CD4-positive, alpha-beta T cell treated with Interleukin-21 for 1 hour (primary cell): ENCODE measurements at places on chromosomes 12 and 14.

- no peak for DNase-seq
Observed at GRCh38 chr12:7459973-7460372, 16.0 kb upstream of the CD163L1 start.

DNA sequence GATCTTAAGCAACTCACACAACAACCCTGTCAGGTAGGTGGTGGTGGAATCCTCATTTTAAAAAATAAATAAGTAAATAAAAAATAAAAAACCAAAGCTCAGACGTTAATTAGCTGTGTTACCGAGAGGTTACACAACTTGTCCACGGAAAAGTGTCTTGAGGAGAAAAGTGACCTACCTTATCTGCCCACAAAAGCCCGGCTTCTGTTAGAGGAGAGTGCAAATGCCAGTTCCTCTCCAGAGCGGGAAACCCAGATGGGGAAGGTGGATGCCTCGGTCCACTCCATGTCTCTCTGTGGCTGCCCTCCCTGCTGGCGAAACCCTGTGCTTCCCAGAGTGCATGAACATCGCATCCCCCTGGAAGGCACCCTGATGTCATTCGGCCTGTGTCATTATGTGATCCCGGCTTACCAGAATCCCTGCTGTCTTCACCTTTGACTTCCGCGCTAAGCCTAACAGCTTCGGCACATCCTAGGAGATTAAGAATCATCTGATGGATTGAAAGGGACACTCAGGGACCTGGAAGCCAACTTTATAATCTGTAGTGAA, 6.4 kb downstream of the MLXIP start:
- no peak for DNase-seq

DNA sequence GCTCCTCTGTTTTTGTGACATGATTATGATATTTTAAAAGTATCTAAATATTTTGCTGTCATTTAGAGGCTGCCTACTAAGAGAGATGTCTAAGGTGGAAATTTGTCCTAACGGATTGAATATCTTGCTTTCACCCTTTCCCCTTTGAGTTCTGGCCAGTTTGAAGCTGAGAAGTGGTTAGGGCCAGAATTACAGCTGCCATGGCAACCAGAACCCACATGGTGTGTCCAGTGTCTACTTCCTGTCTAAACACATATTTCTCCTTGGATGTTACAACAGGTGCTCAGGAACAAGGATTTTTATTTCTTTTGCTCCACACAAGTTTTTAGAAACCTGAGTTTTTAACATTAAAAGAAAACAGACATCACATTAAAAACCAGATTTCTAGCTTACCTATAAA, 335.1 kb upstream of the OR4E1 start:
- no peak for DNase-seq

DNA sequence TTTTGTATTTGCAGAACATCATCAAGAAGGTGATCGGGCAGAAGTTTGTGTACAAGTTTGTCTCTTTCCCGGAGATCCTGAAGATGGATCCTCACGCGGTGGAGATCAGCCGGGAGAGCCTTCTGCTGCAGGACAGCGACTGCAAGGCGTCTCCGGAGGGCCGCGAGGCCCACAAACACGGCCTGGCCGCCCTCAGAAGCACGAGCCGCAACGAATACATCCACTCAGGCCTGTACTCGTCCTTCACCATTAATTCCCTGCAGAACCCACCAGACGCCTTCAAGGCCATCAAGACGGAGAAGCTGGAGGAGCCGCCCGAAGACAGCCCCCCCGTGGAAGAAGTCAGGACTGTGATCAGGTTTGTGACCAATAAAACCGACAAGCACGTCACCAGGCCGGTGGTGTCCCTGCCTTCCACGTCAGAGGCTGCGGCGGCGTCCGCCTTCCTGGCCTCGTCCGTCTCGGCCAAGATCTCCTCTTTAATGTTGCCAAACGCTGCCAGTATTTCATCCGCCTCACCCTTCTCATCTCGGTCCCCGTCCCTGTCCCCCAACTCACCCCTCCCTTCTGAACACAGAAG, 52.8 kb downstream of the ELK3 start:
- no peak for DNase-seq

GRCh38 chr14:102210421-102211042, 70.8 kb downstream of the WDR20 start:
- no peak for DNase-seq

DNA sequence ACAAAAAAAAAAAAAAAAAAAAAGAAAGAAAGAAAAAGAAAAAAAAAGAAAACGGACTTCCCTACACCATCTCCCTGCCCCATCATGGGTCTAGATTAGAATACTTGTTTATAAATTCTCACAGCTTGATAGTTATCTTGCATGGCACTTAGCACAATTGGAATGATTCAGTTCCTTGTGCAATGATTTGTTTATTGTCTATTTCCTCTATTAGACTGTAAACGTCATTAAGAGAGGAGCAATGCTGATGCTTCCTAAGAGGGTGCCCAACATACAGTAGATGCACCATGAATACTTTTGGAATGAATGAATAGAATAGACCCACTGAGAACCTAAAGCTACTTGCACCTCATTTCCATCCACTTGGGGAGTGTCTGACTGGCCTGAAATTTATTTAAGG, 40.8 kb downstream of the PAX9 start:
- DNase-seq: no peak

DNA sequence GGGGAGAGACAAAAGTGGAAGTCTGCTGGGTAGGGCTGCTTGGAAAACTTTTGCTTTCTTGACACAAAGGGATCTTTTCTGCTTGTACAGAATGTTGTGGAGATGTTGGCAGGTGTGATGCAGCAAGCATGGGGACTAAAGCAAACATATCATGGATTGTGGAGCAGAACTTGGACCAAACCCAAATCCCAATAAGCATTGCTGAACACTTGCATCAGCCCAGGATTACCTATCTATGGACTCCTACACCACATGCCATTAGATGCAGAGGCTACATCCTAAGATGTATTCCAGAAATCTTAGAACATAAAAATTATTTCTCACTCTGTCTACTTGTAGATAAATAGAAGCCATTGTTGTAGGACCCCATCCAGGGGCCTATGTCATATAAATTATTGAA, 44.7 kb upstream of the RERG start:
- no peak for DNase-seq

- no peak for DNase-seq
Observed at GRCh38 chr12:111268738-111269572, 99.9 kb downstream of the PHETA1 start.

- DNase-seq: peak; percentile 14
Observed at GRCh38 chr14:102900631-102901571, 21.6 kb upstream of the AMN start.

DNA sequence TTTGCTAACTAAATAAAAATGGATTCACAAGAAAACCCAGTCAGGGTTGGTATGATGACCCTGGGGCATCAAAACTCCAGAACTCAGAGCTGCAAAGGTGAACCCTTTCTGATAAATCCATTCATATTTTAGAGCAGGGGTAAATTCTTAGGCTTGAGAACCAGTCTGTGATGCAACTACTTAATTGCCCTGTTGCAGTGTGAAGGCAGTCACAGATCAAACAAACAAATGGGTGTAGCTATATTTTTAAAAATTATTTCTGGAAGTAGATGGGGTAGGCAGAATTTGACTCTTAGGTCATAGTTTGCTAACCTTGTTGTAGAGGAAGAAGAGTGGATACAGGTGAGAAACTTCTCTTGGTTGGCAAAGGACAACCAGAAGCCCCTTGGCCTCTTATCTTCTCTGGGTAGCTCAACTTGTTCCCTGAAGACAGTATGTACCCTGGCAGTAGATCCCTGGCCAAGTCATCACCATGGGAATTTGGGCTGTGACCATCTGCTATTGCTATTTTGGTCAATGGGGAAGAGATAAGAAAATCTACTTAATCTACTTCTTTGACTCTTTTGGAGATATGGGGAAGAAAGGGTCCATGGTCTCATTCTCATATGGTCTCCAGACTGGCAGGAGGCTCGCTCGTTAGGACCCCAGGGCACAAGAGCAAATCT, 216.1 kb downstream of the PPM1H start:
- DNase-seq: no peak

DNA sequence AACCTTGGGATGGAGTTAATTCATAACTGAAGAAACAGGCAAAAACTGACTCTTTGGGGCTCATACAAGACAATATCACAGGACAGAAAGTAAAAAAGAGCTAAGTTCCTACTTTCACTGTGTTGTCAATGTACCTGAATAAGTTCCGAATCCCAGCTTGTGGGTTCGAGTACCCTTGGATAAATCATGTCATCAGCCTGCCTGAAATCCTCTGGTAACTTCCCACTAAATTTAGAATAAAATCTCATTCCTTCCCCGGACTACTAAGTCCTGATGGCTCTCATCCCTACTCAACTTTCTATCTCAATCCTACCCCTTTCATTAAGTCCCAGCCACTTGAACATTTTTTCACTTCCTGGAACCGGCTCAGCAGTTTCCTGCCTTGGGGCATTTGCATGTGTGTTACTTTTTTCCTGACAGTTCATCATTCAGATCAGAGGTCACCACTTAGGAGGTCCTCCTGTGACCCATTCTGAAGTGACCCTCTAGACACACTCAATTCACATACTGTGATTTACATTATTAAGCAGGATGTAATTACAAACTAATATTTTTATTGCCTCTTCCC, 12.7 kb downstream of the ERP29 start:
- no peak for DNase-seq

GRCh38 chr12:102329883-102330282, 132.2 kb upstream of the PMCH start:
- no peak for DNase-seq

DNA sequence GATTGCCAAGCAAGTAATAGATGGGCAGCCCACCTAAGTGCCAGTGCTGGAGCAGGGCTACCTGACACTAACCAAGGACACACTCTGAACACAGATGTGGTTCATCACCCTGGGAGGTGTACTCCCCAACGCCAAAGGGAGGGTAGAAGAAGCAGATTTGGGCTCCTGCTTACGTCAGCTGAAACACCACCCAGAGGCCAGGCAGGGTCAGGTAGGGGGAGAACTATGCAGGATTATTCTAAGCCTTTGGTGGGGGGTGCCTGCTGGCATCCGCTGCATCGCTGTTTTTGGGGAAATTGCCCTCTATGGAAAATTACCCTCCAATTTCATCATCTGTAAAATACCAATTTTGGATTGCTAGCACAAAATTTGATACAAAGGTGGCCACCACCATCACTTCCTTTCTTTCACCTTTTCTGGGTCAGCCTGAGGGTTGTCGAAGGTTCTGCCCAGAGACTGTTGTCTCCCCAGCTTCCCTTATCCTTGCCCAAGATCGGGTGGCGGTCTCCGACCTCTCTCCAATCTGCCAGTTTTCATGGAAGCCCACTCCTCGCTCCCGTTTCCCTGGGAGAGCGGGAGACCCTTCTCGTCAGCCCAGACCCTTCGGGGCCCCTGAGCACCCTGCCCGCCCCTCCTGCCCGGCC, 535 bp downstream of the BIN2 start:
- peak; percentile 79 for DNase-seq

GRCh38 chr12:29578070-29578469, 80.6 kb upstream of the OVCH1 start:
- no peak for DNase-seq

DNA sequence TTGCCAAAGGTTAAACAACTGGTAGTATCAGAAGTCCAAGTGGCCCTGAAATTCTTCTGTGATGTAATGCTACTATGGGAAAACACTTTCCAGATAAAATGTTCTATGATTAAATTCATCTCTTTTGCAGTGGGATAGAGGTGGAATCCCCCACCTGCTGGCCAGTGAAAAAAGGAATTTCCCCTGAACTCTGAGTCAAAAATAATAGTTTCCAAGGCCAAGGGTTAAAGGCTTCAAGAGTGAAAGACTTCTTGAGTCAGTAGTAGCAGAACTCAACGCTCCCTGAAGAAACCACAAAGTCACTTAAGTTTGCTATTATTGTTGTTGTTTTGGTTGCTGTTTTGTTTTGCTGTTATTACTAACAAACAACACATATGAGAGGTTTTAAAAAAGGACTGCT, 330.8 kb downstream of the SOX5 start:
- no peak for DNase-seq

DNA sequence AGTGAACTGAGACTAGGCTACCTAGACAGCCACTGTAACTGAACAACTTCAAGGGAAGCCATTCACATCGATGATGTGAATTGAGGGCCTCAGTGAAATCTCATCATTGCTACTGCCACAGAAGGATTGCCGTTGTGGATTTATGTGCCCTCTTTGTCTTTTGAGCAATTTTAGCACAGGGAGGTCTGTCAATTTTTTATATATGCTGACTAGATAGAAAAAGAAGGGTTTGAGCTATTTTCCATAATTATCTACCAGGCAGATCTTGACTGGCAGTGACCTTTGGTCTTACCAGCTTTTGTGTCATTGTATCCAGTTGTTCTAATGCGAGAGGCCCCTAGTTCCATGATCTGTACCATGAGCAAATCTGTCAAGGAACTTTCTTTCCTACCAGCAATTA, 179.4 kb downstream of the ERC1 start:
- DNase-seq: no peak

DNA sequence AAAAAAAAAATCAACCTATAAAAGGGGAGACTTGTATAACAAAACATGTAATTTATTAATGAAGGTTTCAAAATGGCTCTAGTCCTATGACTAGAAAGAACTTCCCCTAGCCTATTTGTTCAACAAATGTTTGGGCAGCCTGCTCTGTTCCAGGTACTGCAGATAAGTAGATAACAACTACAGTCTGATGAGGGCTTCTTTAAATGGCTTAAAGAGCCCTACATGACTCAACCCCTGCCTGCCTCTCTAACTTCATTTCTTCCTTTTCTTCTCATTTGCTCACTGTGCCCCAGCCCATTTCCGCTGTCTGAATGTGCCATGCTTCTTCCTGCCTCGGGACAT, 21.5 kb downstream of the ALDH6A1 start:
- no peak for DNase-seq

GRCh38 chr14:92482621-92483319, 30.8 kb upstream of the RIN3 start:
- DNase-seq: no peak

GRCh38 chr12:2453761-2454090, 341.0 kb upstream of the FKBP4 start:
- no peak for DNase-seq

DNA sequence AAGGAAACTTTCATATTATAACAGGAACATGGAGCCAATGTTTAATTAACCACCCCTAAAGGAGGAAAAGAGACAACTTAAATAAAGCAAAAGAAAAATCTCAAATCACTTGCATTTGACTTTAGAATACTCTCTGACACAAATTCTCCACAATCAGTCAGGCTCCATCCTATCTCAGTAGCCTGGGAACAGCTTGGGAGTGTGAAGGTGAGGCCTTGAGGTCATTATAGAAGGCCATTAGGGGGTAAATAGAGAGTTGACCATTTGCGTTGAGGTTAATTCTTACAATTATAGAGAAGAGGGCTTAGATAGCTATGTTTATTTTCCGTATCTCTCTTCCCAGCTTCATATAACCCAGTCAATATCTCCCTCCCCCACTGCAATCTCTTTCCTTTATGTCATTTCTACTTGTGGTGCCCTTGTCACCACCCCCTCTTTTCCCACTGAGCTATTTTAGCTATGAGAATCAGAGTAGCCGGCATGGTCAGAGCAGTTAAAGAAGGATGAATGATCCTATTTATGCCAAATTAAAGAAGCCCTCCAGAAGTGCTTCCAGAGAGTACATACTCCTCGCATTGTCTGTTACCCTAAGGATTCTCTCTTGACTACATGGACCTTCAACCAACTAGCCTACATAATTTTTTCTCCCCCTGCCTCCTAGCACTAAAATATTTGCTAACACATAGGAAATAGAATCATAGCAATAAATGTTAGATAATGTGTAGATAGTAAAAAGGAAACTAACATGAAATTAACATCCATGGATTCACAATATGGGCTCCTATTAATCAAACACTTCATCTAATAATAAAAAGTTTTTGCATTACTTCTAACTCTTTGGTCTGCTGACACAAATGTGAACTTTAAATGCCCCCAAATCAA, 135.2 kb upstream of the KRR1 start:
- no peak for DNase-seq
